Pancreas (tissue), 10 donors: ENCODE measurements at places on chromosomes 2 and 18. TPM values are rescaled to one million over a fixed set of nuclear protein-coding genes. Genes with fewer than 3 reads are reported as not detected.

GRCh38 chr2:239667431-239667985 lies 266.7 kb upstream of the HDAC4 start:
- no peaks in the 10 kb centered on the region for H3K27me3 ChIP-seq
- DNase-seq, result no peak
- no peaks in the 10 kb centered on the region for H3K36me3 ChIP-seq
- no peaks in the 10 kb centered on the region for H3K4me1 ChIP-seq
- H3K4me3 ChIP-seq, result no peak overlapping the region

The IL18R1 gene
- total RNA-seq, result 1.2 TPM

GRCh38 chr2:70717431-70718038 lies 50.5 kb downstream of the ADD2 start:
- DNase-seq, result no peak
- H3K4me3 ChIP-seq, result no peak overlapping the region
- H3K36me3 ChIP-seq, result no peaks in the 10 kb centered on the region
- H3K27ac ChIP-seq, result no peak overlapping the region

The TMEM17 gene
- 2.8 TPM for total RNA-seq
